ENCODE measurements at places on chromosomes 3 and 15.

DNA sequence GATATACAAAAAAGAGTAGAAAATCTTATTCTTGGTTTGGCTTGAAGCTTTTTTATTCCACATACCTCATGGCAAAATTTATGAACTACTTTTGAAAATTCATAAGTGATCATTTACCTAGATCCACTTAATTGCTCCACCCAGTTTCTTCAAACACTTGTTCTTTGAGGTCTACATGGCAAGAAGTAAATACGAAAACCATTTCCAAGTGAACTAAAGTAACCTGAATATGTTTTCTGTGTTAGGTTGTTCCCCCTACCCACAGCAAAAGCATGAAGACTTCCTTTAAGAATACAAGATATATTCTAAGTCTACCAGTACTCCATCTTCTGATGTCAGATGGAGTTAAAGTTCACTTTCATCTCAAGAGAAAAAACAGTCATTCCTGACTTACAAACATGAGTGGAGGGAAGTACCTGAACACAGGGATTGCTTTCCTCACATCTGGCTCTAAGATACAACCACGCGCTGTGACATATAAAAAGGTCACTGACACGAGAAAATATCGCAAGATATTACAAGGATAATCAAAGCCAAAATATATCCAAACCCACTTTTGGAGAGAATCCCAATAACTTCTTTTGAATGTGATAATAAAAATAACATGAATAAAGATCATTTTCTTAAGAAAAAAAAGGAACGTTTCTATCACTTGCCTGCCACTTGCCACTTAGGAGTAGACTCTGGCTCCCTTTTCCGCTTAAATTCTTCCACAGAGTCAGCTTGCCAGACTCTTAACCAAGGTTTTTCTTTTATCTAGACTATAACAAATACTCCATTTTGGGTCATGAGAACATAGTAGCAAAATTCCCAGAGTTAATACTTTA is 424.5 kb downstream of the TIGIT start:
- no peak for DNase-seq

- no peak for DNase-seq
These were observed 59.7 kb downstream of the NOX5 start for GRCh38 chr15:69074001-69074842.

- DNase-seq = no peak
These were observed 3.8 kb downstream of the EIF2AK4 start for GRCh38 chr15:39937696-39938095.

- DNase-seq = no peak
These were observed 250.9 kb downstream of the EPHA3 start for GRCh38 chr3:89358281-89358680.

DNA sequence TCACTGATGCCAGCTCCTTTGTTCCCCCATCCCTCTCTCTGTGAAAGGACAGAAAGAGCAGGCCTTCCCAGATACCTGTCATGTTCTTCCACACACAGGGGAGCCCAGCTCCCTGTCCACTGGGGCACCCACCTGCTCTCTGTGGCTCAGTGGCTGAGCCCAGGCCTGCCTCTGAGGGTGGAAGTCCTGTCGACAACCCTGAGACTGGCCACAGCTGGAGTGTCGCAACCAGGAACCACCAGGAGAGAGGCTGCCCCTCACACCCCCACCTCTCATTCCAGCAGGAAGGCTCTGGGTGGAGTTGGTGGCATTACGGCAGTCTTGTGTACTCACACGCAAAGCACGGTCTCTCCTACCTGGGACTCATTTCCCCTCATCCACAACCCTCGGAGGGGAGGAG is 66.3 kb downstream of the MEGF11 start:
- no peak for DNase-seq

GRCh38 chr3:188174317-188175044 is 20.5 kb downstream of the LPP start:
- no peak for DNase-seq

GRCh38 chr3:169432708-169433432 is 230.6 kb downstream of the MECOM start:
- DNase-seq = no peak

DNA sequence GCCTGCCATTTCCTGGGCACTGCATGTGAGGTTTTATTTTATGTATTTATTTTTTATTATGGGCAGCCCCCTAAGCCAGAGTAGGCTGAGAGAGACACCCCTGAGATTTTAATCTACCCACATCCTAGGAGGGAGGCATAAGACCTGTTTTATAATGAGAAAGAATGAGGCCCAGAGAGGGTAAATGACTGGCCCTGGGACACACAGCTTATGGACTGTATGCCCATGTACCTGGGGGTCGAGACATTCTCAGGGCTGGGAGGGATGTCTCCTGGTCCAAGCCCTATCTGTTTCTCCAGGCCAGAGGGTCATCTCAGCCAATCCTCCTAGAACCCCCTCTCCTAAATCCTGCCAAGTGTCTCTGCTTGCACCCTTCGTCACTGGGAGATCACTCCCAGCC is 6.1 kb downstream of the PLXND1 start:
- no peak for DNase-seq

GRCh38 chr3:113546414-113546893 is 14.1 kb downstream of the SIDT1 start:
- DNase-seq = no peak

DNA sequence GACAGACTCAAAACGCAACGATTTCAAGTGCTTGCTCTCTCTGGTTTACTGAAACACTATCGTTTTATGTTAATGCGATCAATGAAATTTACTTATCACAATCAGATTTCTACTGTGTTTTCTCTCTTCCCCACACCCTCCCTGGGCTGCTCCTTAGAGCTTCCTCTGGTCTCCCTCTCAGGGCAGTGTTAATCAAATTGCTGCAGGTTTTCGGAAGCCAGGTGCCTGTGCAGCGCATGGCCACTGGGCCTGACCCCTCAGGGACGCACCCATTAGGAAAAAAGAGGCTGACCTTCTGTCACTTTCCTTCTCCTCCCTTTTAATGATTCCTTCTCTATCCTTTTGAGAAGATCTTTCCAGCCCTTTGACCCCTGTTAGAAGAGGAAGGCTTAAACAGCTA is 134.5 kb upstream of the ONECUT1 start:
- DNase-seq = no peak

DNA sequence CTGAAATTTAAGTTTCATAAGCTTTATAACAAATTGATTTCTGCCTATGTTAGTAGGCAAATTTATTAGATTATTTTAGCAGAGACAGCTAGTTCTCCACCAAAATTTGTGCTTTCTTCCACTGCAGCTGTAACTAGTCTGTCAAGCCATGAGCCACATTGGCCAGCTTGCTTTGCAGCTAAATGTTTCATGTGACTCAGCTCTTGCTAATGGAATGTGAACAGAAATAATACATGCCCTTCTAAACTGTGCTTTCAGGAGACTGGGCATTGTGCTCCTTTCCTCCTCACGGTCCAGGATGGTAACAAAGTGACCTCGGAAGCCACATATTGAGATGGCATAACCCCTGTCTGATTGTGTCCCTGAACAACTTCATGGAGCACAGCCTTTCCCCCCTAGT is 51.3 kb upstream of the KPNA4 start:
- no peak for DNase-seq

GRCh38 chr3:17645074-17645698 is 97.2 kb downstream of the TBC1D5 start:
- no peak for DNase-seq

GRCh38 chr3:194212161-194212844 is 76.4 kb downstream of the HES1 start:
- no peak for DNase-seq

DNA sequence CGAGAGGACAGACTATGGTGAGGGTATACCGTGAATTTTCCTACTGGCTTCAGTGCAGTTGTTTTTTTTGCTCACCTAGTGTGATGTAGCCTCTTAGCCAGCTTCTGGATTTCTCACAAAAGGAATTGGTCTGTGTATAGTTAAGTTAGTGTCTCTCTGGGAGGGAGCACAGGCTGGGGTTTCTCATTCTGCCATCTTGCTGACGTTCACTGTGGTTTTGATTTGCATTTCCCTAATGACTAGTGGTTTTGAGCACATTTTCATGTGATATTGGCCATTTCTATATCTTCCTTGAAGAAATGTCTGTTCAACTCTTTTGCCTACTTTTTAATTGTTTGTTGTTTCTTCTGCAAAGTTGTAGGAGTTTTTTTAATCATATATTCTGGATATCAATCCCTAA is 2.2 kb upstream of the CD86 start:
- no peak for DNase-seq

- DNase-seq = no peak
These were observed at the start of gene CELSR3 for GRCh38 chr3:48662753-48663488. CELSR3 (minus strand) TSS chr3:48662886; CDS start chr3:48662634, 252 bp downstream.

GRCh38 chr3:55434789-55435188 is 52.3 kb downstream of the WNT5A start:
- no peak for DNase-seq

DNA sequence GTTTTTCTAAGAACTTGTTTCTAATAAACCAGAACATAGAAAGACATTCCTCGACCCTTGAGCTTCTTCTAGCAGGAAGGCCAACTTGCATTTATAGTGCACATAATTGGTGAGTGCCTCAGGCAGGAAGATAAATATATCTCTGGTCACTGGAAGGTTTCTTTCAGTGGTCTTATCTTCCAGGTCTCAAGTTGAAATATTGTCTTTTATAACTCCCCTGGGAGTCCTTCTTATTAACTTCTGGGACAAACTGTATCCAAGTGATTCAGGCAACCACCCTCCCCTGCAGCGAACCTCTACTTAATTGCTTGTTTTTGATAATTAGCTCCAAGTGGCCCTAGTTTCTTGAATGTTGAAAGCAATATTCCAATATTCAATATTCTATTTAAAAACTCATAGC is 346.8 kb upstream of the GOLIM4 start:
- no peak for DNase-seq

DNA sequence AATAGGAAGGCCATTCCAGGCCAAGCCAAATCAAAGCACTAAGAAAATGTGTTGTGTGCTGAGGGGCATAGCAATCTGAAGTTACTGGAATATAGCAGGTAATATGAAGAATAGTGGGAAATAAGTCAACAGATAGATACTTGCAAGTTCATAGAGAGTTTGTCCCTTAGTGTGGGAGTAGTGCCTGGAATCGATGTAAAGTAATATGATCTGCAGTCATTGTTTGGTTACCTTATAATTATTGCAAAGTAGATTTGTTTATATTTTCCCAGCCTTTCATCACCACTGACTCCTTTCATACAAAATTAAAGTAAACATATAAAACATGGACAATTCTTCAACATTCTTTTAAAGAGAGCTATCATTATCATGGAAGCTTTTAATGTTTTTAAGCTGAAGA is 420.9 kb upstream of the NECTIN3 start:
- DNase-seq = no peak

- no peak for DNase-seq
These were observed 175.5 kb upstream of the CTDSPL start for GRCh38 chr3:37686220-37686619.

DNA sequence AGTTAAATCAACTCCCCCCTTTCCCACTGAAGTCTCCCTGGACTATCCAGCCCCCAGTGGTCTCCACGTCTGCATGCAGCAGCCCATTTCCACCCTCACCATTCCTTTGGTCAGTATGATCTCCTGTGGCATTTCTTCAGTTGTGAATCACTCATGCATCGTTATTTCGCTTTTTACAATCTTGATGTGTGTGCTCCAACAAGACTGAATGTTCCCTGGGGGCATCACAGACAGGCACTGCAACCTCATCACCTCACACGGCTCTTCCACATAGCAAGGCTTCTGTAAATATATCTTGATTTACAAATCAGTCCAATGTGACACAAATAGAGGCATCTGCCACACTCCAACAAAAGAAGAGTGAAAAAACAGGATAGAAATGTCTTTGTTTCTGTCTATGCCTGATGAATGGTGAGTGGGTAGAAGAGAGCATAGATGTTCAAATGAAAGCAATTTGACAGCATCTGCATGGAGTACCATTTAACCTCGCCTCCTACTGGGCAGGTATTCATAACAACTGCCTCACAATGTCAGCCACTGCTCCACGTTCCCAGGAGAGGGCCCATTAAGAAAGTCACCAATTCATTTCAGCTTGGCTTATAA is 5.2 kb downstream of the HEG1 start:
- no peak for DNase-seq

DNA sequence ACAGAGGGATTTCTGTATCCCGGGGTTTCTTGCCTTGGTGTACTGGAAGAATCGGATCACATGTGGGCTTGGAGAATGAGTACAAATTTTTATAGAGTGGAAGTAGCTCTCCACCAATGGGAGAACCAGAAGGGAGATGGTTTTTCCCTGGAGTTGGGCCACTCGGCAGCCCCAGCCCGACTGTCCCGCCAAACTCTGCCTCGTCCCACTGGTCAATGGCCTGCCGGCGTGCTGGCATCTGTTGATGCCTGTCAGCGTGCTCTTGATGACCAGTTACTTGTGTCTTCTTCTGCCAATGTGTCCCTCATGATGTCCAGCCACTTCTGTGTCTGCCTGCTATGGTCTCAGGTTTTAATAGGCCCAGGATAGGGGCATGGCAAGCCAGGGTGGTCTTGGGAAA is 100.5 kb downstream of the CFAP44 start:
- no peak for DNase-seq

DNA sequence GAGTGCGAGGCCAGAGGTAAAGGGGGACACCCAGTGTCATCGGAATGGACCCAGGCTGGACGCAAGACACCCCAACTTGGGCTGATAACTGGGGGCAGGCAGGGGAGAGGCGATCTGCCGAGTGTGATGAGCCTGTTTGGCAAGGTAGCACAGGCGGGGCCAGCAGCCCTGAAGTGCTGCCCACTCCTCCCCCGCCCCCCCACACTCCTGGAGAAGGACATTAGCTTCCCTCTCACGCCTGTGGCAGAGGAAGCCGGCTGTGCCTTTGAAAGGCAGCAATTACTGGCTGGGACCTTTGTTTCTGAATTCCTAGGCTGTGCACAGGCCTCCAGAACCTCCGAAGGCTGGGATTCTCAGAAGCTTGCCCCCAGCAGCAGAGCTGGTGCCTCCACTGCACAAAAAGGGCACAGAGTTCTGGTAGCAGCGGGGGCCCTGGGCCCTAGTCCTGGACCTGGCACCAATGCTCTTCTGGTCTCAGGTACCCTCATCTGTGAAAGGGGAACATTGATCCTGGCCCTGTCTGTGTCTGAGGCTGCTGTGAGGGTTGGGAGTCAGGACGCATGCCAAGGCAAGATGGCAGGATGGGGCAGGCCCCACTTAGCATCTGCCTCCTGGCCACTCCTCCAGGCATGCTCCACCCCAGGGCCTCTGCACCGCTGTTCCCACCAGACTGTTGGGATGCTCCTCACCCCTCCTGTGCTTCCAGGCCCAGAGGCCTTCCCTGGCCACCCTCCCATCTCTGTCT is 28.6 kb downstream of the IQSEC1 start:
- no peak for DNase-seq

GRCh38 chr3:125437631-125438435 is 62.7 kb upstream of the ZNF148 start:
- peak; percentile 77 for DNase-seq

- DNase-seq = no peak
These were observed 141.8 kb downstream of the EEFSEC start for GRCh38 chr3:128294999-128295468.

- no peak for DNase-seq
These were observed 33.1 kb downstream of the IL1RAP start for GRCh38 chr3:190546881-190547510.

- no peak for DNase-seq
These were observed 277.5 kb upstream of the TBL1XR1 start for GRCh38 chr3:177474652-177475355.

GRCh38 chr3:56005196-56005805 is 463.0 kb downstream of the ERC2 start:
- DNase-seq = no peak
